Small intestine (tissue), 16 donors: ENCODE measurements at places on chromosomes 11 and 22. TPM values are rescaled to one million over a fixed set of nuclear protein-coding genes. Genes with fewer than 3 reads are reported as not detected.
A peak's percentile ranks its signal among the peaks of the same experiment; 100 is the strongest.

PRG3 gene
- not detected for polyA plus RNA-seq

LRRC4C gene
- 1.4 TPM for polyA plus RNA-seq

DEUP1 gene
- 0.03 TPM for polyA plus RNA-seq

GRCh38 chr11:36818410-36818809, 220.4 kb upstream of the RAG2 start:
- no peak for DNase-seq

GRCh38 chr11:36392196-36392595, 96.1 kb downstream of the PRR5L start:
- no peak for DNase-seq

TRPM5 gene
- polyA plus RNA-seq: 1.3 TPM

MIAT gene
- 0.58 TPM for polyA plus RNA-seq

GRCh38 chr11:2534957-2535672, 90.3 kb downstream of the KCNQ1 start:
- DNase-seq: no peak

DNA sequence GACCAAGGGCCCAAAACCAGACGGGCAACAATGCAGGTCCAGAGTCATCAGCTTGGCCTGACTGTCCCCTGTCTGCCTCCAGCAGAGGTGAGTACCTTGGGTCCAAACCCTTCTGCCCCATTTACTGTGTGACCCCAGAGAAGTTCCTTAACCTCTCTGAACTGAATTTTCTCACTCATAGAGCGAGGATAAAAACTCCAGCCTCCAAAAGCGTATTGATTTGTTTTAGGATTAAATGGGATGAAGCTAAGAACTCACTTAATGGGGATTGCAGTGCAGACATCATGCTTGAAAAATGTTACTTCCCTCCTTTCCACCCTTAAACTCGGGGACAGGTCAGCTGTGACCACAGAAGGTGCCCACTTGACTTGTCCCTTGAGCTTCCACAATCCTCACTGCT, 22.6 kb downstream of the IGLL1 start:
- DNase-seq: no peak

STIP1 gene
- 38.6 TPM for polyA plus RNA-seq

DNA sequence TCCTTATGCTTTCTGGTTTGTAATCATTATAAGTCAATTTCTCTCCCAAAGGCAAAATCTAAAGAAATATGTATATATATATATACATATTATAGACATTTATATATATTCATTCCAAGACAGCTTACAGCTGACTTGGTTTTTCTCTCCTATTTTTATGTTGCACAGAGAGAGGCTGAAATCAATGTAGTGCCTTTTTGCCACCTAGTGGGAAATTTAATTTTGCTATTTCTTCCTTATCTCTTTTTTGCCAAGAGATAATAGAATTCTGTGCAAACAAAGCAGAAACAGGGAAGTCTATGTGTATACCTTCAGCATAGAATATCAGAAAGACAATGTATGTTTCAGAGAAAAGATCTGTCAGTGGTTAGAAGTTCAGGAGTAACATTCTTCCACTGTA, 186.0 kb upstream of the ANO5 start:
- no peak for DNase-seq

GRCh38 chr11:115670538-115671205, 166.5 kb upstream of the CADM1 start:
- DNase-seq: no peak

GRCh38 chr11:56876621-56877275, 112.0 kb upstream of the OR5AK2 start:
- DNase-seq: peak; percentile 49

- no peak for DNase-seq
Measured at GRCh38 chr11:12539572-12539971, 134.6 kb upstream of the TEAD1 start.

- DNase-seq: no peak
Measured at GRCh38 chr11:120272303-120272702, 32.4 kb downstream of the POU2F3 start.

GRCh38 chr11:19777377-19778102, 64.9 kb downstream of the NAV2 start:
- peak; percentile 57 for DNase-seq

DNA sequence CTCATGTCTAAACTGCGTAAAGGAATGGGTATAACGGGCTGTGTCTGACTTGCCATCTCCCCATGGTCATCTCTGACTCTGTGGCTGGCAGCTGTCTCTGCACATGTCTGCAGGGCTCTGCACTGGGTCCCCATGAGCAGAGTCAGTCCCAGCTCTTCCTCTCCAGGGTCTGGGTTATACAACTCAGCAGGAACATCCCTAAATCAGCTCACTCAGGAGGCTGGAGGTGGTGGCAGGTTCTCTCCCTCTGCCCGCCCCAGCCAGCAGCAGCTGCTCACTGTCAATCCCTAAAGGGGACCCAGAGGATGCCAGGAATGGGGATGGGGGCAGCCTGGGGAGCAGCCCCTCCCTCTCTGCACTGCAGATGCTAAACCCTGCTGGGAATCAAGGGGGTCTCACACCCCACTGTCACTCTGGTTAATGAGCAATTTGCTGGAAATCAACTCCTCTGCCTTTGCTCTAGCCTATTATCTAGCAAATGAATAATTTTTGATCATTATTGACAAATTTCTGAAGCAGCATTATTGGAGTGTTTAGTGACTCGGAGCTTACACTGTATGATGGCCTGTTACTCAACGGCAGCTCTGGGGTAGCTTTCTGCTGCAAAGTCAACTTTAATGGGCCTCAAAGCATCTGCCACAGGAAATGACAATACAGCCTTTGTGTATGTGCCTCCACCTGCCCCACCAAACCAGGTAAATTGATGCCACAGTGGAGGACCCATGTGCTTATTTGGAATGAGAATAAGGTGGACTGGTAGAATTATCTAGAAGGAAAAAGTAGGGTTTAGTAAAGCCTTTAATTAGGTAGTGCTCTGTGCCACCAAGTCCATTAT, 55.7 kb upstream of the SHANK2 start:
- DNase-seq: no peak

DNA sequence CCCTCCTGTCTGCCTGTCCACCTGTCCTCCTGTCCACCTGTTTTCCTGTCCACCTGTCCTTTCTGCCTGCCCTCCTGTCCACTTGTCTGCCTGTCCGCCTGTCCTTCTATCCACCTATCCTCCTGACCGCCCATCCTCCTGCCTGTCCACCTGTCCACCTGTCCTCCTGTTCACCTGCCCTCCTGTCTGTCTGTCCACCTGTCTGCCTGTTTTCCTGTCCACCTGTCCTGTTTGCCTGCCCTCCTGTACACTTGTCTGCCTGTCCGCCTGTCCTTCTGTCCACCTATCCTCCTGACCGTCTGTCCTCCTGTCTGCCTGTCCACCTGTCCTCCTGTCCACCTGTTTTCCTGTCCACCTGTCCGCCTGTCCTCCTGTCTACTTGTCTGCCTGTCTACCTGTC, 682.8 kb downstream of the TBC1D22A start:
- DNase-seq: no peak

DNA sequence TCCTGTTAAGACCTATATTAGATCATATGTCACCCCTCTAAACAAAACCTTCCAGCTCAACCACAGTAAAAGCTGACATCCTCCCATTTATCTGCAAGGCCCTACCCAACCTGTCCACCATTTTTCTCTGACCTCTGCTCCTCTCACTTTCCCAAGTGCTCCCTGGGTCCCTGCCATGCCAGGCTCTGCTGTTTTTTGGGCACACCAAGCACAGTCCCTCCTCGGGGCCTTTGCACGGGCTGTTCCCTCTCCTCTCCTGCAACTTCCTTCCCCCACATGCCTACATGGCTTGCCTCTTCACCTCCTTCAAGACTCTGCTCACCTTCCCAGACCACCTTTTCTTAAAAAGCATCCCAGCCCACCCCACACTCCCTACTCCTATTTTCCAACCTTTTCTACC, 9.8 kb downstream of the TST start:
- DNase-seq: no peak

PRR5L gene
- polyA plus RNA-seq: 6.8 TPM

GRCh38 chr11:34585735-34586487, 35.0 kb upstream of the EHF start:
- peak; percentile 70 for DNase-seq

DNA sequence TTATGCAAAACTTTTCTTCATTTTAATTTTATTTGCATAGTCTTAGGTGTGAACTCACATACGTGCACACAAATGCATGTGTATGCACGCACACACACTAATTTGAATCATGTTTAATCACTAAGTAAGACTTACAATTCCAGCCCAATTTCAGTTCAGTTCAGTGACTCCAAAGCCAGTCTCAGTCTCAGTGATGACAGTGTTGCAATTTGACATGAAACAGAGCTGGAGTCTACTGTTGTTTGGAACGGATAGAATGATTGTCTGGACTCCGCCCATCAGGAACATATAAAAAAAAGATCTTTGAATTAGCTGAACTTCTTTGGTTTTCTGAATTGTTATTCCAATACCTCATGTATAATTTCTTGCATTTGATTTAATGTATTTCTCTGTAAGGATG, 14.9 kb upstream of the OR51S1 start:
- no peak for DNase-seq

- DNase-seq: peak; percentile 81
Measured at GRCh38 chr22:29994943-29995342, 85.3 kb upstream of the HORMAD2 start.

GRCh38 chr11:6655020-6655789, 404 bp downstream of the DCHS1 start:
- no peak for DNase-seq

CYTH4 gene
- polyA plus RNA-seq: 3.8 TPM

HOATZ gene
- 0.03 TPM for polyA plus RNA-seq

PTGDR2 gene
- 3.2 TPM for polyA plus RNA-seq

GRCh38 chr11:121059605-121060004, 35.7 kb downstream of the TBCEL start:
- no peak for DNase-seq

HIRA gene
- polyA plus RNA-seq: 29.3 TPM

DNA sequence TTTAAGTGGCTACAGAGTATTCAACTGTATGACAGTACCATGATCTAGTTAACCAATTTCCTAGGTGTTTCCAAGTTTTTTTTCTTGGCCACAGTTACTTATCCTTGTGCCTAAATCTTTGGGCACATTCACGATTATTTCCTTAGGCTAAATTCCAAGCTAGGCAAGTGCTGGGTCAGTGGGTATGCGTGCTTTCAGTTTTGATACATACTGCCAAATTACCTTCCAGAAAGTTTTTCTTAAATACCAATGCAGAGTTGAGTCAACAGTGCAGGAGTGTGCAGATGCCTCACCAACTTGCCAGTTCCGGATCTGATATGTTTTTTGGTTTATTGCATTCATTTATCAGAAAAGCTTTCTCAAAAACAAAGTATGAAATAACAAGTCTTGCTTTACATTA, 67.9 kb upstream of the OR4B1 start:
- no peak for DNase-seq

PVALB gene
- polyA plus RNA-seq: not detected

DNA sequence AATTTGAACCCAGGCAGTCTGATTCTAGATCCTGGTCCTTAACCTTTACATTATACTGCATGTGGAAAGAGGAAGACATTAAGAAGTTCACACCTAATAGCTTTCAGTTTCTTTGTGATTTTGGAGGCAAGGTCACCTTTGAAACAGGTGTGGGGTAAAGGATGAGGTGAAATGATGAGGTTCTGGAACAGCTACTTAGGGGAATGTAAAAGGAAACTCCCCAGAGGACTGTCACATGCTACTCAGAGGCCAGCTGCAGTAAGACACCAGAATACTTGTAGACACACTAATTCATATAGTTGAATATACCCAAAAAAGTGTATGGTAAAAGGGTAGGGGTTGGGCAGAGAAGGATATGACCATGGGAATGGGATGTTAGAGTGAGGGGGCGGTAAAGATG, 5.4 kb downstream of the APIP start:
- DNase-seq: no peak

GRCh38 chr11:14095882-14096281, 133.4 kb downstream of the SPON1 start:
- DNase-seq: no peak

CPSF7 gene
- polyA plus RNA-seq: 30.3 TPM

DNA sequence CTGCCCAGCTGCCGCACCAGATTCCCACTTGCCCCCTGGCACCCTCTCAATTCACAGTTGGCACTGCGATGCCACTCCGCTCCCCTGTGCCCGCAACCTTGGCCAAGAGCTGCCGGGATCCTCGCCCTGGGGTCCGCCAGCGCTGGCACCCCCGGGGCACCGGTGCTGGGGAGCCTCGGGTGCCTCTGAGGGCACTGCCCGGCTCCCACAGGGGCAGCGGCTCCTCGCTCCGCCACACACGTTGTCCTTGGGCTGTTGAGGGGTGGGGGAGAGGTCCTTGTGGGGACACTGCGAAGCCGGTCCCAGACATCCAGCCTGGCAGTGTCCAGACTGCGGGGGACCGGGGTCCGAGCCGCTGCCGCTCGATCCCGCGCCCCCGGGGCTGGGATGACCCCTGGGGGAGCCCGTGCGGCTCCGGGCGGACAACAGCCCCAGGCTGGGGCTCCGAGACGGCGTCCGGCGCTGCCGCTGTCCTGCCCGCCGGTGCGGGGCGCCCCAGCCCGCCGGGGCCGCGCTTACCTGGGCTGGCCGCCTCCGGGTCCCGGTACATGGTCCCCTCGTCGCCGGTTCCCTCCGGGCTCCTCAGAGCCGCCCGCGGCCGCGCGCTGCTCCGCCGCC, 496 bp downstream of the SYT7 start:
- no peak for DNase-seq

DNA sequence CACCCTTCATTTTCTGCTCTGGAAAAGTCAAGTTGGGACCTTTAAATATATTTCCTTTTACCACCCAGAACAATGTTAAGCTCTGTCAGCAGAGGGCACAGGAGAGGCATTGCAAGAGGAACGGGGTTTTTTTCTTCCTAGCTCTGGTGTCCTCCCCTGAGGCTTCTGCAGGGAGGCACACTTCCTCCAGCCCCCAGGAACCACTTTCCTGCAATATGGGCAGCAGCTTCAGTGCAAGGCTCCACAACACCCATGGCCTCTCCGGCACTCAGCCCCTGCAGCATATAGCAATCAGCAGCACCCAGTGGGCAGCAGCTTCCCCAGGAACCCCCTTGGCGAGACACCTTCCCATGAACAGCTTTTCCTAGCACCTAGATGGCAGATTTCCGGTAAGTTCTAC, 101.4 kb downstream of the SYT9 start:
- peak; percentile 16 for DNase-seq

INS gene
- 124 TPM for polyA plus RNA-seq

RAB39A gene
- 2.1 TPM for polyA plus RNA-seq

- peak; percentile 89 for DNase-seq
Measured at GRCh38 chr11:63837027-63837688, 1.8 kb upstream of the MARK2 start.
